ENCODE measurements at places on chromosomes 13 and 19.

DNA sequence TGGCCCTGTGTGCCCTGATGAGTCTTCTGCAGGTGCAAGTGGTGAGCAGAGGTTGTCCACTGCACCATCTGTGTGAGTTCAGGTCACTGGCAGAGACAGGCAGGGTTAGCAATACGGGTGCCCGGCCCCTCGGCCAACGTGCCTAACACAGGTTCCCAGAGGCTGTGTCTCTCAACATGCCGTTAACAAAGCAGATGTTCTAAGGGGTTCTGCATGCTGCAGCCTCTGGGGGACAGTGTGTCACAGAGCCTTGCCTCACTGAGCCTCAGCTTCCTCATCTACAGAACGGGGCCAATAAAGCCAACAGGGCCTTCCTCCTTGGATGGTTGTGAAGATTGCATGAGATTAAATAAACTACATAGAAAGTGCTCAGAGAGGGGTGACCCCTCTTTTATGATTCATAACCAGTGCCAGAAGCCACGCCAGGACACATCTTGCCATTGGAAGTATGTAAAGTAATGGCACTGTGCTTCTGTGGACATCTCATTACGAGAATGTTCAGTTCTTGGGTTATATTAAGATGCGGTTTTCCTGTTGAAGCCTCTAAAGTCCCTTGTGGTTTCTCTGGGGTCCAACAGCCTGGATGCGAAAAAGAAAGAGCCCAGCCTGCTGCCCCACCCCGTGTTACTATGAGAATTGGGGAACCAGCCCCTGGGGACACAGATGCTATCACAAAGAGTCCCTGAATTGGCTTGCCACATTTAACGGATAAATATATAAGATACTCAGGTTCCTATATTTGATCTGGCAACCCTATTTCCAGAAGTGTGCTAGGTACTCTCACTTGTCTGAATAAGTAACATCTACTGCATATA, 11.2 kb upstream of the ARHGEF18 start:
- no peak for DNase-seq

GRCh38 chr19:12244370-12244769, 50.3 kb downstream of the ZNF44 start:
- no peak for DNase-seq

GRCh38 chr13:77503398-77503797, 32.1 kb upstream of the SCEL start:
- no peak for DNase-seq

GRCh38 chr13:111536075-111536642, 215.7 kb downstream of the TEX29 start:
- DNase-seq, result no peak

DNA sequence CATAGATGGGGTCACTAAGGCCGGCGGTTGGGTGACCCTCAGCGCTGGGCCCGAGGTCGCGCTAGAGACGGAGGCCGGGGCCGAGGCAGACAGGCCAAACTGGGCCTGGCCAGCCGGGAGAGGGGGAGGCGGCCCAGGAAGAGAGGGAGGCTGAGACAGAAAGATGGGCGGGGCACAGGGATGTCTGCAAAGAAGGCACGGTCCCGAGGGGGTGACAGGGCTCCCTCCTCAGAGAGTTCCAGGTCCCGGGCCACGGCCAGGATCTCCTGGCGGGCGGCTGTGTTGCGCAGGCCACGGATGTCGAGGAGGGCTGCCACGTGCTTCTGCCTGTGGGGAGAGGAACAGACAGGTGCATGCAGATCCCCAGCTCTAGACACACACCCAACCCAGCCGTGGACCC, 32.2 kb downstream of the EXOC3L2 start:
- DNase-seq, result no peak

DNA sequence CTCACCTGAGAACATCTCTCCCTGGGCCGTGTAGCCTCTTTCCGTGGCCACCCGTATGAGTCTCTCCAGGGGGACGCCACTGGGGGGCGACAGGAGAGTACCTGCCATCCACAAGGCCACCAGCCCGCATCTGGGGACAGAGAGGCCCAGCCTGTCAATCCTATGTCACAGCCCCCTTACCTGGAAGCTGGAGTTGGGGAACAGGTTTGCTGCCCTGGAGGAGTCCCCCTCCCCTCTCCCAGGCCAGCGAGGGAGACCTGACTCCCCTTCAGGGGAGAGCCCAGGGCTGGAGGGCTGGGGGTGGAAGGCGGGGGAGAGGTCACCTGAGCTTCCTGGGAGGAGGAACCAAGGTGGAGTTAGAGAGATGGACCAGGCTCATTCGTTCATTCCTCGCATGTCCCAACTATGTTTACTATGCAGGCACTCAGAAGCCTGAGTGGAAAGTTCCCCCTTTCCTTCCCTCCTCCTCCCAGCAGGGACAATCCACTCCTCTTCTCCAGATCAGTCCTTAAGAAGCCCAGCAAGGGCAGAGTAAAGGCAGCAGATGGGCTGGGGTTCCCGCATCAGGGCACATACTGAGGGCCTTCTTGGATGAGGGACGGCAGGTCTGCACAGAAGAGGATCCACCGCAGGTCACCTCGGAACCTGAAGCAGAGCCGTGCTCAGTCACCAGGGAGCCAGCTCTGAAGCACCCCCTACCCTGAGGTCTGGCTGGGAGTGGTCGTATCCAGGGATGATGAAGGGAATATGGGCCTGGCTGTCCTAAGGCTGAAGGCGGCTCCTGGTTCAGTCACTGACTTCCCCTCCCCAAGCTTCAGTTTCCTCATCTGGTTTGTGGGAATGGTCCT, 5.5 kb downstream of the ACTMAP start:
- DNase-seq, result no peak

GRCh38 chr19:38381138-38381537, 6.7 kb downstream of the GGN start:
- no peak for DNase-seq

DNA sequence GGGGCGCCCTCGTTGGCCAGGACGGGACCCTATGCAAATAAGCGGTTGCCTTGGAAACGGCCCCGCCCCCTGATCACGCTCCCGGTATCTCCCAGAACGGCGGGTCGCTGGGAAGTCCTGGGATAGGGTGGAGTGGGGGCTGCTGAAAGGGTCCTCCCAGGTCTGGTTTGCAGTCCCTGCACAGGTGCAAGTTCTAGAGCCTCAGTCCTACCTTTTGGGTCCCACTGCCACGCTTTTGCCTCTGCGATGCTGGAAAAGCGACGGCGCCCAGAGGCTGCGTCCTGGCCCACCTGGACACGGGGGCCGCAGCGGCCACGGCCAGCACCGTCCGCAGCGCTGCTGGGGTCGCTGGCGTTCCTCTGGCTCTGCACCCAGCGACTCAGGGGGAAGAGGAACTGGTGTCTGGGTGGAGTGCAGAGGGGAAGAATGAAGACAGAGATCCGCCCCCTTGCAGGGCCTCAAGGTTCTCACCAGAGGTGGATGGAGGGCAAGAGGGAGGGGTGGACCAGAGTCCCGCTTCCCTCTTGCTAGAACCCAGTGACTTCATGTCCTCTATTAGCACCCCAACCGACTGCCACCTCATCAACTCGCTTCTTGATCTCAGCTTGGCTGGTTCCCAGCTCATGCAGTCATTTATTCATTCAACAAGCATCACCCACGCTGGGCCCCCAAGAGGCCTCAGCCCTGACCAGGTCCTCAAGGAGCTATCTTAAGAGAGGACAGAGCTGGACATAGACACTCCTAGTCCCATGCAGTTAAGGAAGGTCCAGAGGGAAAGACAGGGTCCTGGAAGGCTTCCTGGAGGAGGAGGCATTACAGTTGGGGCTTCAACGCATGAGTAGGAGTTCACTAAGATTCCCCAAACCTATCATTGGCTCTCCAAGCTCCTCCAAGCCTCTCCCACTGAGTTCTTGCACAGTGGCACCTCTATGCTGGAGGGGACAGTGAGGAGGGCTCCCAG, at the start of gene LRRC25:
Gene LRRC25 (minus strand): TSS at position 381 of the 961 bp plus-strand sequence. CDS start 659 bp downstream, outside the sequence.
- no peak for DNase-seq

- DNase-seq, result no peak
Observed at GRCh38 chr13:106753251-106753650, 185.3 kb upstream of the ARGLU1 start.

GRCh38 chr13:105050686-105051085, 1484.8 kb downstream of the EFNB2 start:
- no peak for DNase-seq

DNA sequence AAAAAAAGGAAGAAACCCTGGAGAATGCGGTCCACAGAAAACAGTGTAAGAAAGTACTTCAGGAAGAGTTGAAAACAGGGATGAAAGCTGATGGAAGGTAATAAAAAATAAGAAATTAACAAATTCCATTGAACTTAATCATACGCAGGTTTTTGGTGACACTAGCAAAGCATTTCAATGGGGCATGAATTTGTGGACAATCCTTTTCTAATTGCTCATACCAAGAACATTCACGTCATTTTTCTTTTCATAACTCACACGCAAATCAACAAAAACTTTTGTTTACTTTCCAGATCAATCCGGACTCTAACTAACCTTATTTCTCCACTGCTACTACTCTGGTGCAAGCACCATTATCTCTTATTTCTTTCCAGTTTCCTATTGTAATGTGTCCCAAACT, 1195.0 kb downstream of the SLITRK5 start:
- no peak for DNase-seq

GRCh38 chr13:34805347-34805746, 136.7 kb upstream of the NBEA start:
- no peak for DNase-seq

DNA sequence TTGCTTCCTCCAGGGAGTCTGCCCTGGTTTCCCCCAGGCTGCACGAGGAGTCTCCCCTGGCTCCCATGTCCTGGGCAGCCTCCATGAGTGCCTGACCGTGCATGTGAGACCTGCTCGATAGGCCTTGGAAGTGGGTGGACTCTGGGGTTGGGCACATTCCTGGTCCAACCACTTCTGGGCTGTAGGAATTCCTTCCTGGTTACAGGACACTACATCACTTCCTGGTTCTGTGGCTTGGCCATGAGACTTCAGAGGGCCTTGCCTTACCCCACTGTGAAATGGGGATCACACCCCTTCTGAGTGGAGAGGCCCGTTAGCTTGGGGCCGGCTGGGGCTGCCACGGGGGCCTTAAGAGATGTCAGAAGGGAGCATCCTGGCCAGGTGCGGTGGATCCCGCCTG, 4.0 kb upstream of the ZNF628 start:
- DNase-seq, result no peak

DNA sequence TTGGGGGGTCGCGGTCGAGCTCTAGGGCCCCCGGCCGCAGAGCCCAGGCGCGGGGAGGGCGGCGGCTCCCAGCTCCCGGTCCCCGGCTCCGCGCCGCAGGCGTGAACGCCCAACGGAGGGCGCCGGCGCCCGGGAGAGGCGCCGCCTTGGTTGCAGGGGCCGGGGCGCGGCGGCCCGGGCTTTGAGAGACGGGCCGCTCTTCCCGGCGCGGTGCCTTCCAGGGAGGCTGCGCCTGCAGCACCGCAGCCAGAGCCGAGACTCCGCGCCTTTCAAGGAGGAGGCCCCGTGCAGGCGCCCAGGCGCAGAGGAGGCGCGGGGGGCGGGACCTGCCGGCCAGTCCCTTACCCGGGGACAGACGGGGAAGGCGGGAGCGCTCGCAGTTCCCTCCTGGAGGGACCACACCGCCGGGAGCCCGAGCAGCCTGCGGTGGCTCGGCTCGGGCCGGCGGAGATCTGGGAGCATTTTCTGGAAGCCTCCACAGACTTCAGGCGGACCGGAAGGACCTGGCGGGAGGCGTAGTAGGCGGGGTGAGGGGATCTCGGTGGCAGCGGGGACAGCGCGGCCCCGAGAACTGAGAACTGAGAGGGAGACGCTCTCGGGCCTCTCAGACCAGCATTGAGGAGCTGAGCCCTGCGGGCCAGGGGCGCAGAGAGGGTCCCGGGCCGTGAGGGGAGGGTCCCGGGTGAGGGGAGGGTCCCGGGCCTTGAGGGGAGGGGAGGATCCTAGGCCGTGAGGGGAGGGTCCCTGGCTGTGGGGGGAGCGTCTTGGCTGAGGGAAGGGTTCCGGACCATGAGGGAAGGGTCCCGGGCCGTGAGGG, 25.5 kb upstream of the MCF2L start:
- DNase-seq, result no peak

DNA sequence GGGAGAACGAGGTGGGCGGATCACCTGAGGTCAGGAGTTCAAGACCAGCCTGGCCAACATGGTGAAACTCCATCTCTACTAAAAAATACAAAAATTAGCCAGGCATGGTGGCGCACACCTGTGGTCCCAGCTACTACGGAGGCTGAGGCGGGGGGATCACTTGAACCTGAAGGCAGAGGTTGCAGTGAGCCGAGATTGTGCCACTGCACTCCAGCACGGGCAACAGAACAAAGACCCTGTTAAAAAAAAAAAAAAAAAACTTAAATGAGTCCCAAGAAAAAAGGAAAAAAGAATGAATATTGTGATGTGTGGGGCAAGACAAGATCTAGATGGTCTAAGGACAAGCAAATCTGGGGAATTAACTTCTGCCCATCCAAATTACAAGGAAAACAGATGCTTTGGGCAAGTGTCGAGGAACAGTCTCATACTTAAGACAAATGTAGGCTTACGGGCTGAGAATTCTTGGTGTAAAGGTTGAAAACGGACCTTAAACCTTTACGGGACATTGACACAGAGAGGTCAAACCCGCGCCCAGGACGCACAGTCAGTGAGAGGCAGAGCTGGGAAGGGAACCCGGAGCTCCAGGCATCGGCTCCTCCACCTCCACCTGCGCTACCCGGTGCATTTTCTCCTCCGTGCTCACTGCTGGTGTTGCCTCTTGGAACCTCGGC, 656 bp upstream of the ZNF324 start:
- no peak for DNase-seq

- no peak for DNase-seq
Observed at GRCh38 chr19:54667217-54667616, 4.4 kb downstream of the LILRB4 start.

DNA sequence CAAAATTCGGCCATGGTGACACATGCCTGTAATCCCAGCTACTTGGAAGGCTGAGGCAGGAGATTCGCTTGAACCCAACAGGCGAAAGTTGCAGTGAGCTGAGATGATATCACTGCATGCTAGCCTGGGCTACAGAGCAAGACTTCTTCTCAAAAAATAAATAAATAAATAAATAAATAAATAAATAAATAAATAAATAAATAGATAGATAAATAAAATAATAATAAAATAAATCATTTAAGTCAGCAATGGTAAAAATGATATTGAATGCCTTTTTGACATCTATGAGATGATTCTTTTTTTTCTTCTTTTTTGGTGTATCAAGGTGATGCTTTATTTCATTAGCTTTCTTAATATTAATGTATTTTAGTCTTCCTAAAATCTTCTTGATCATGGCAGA, 221.7 kb upstream of the RXFP2 start:
- no peak for DNase-seq

DNA sequence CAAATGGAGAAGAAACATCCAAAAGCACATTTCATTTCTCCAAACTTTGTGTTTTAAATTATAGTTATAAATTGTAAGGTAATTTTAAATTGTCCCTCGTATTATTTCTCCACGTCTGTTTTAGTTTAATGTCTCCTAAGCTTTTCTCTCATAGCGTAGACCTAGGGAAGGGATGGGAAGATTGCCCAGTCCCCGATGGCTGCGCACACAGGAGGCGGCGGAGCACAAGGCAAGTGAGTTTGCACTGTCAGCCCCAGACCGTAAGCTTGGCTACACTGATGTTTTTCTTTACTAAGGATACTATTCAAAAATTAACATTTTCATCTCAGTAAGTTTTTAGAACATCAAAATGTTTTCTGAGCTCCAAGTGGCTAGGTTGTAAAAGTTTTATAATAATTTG, 72.3 kb downstream of the GPR12 start:
- DNase-seq, result no peak

GRCh38 chr13:59746291-59746962, 417.3 kb downstream of the DIAPH3 start:
- no peak for DNase-seq

GRCh38 chr13:43877326-43877725, 2.2 kb downstream of the CCDC122 start:
- DNase-seq, result no peak

All from stimulated activated CD8-positive, alpha-beta memory T cell treated with anti-CD3 and anti-CD28 coated beads, Interleukin-15, amount 100 ng/mL, for 1 hour (primary cell).